Activated gamma-delta T cell treated with anti-CD3 and anti-CD28 coated beads, Interleukin-2, amount 50 U/mL, for 16 hours (primary cell): ENCODE measurements at places on chromosomes 4 and X.
A peak's percentile ranks its signal among the peaks of the same experiment; 100 is the strongest.

GRCh38 chrX:84156821-84157220 is 31.2 kb downstream of the RPS6KA6 start:
- no peak for DNase-seq

DNA sequence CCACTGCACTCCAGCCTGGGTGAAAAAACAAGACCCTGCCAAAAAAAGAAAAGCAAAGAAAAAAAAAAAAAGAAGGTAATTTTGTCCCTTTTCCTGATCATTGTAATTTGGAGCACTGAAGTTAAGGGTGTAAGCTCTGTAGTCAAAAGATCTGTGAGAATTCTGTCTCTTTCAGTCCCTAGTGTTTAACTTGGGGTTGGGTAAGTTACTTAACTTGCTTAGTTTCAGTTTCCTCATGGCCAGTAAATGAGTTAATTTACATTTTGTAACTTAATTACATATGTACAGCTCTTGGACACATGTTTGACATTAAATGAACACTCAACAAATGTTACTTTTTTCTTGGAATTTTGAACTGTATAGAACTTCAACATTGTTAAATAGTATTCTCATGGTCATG is 10.9 kb upstream of the UBE2K start:
- DNase-seq = no peak

DNA sequence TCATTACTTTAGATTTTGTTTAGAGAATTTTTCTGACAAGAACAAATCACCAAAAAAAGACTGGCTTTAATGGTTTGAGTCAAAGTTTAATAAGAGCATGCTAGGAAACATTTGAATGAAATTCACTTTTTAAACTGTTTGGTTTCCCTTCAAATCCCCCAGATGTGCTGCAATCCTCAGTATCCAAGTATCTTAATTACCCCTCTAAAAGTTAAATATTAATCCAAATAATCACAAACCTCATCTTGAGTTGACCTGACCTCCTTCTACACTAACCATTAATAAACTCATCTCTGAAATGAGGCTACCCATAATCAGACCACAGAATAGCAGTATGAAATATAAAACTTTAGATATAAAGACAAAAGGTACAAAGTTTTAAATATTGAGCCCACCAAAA is 10.1 kb downstream of the DHX15 start:
- no peak for DNase-seq

GRCh38 chr4:108636246-108636645 is 14.2 kb upstream of the OSTC start:
- no peak for DNase-seq

GRCh38 chrX:56569378-56570057 is 6.1 kb downstream of the UBQLN2 start:
- DNase-seq = no peak

- DNase-seq = no peak
Measured at GRCh38 chr4:73704314-73705055, 35.9 kb upstream of the CXCL8 start.

DNA sequence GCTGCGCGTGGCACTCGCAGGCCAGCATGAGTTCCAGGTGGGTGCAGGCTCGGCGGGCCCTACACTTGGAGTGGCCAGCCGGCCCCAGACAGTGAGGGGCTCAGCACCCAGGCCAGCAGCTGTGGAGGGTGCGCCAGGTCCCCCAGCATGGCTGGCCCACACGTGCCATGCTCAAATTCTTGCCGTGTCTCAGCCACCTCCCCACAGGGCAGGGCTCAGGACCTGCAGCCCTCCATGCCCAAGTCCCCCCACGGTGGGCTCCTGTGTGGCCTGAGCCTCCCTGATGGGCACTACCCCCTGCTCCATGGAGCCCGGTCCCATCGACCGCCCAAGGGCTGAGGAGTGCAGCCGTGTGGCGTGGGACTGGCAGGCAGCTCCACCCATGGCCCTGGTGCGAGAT is 210.2 kb downstream of the COX7B2 start:
- DNase-seq = no peak

DNA sequence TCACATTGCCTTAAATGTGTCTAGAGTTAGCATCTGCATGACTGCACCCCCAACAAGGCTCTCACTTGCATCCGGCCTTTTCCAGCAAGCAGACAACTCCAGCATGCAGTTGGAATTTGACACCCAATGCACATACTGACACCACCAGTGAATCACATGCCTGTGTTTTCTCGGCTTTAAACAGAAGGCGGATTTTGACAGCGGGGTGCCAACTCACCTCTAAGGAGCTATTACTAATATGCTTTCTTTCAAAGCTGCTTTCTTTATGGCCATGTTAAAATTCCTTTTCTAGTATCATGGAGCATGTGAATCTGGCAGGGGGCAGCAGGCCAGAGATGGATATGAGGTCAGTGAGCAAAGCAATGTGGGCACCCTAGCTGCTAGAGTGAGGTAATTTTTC is 78.0 kb upstream of the CLNK start:
- DNase-seq = no peak

GRCh38 chr4:56914336-56914735 is 6.6 kb downstream of the REST start:
- no peak for DNase-seq

- DNase-seq = peak; percentile 0
Measured at GRCh38 chr4:44629280-44629866, 22.1 kb downstream of the YIPF7 start.

DNA sequence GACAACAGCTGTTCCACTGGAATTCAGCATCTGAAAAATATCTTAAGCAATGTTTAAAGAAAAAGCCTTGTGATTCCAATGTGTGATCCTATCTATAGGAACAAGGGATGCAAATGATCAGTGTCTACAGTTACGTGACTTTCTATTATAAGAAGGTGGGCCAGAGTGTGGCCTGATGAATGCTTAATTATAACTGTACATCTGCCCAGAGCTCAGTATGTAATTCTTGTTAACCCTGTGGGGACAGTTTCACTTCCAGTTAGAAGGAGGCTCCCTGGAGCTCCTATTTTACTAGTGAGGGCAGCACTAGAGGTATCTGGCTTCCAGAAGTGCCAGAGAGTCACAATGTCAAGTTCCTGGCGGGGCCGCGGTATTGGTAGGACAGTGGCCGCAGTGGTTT is 288.5 kb downstream of the USP46 start:
- no peak for DNase-seq

DNA sequence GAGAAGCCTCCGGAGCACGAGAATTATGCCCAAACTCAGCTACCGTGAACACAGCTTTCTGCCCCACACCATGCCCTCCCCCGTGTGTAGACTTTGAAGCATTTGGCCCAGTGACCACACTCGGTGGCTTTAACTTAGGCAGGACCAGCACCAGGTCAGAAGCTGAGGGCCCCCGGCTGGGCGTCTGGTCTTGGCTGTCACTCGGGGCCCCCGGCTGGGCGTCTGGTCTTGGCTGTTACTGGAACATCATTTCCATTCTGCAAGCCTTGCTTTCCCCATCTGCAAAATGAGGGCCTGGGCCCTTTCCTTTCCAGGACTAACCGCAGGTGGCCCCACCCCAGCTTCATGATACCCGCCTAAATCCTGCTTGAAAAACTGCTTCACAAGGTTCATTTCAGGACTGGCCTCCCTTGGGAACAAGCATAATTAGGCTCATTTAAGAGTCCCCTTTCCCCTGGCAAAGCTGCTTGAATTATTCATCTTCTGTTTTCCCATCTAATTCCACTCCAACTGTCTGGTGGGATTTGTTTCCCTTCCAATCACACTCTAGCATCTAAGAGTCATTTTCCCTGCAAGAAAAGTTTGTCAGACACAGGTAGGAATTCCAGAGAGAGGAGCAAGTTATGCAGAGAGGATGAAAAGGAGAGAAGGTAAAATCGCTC is 82.5 kb downstream of the WFS1 start:
- DNase-seq = no peak

DNA sequence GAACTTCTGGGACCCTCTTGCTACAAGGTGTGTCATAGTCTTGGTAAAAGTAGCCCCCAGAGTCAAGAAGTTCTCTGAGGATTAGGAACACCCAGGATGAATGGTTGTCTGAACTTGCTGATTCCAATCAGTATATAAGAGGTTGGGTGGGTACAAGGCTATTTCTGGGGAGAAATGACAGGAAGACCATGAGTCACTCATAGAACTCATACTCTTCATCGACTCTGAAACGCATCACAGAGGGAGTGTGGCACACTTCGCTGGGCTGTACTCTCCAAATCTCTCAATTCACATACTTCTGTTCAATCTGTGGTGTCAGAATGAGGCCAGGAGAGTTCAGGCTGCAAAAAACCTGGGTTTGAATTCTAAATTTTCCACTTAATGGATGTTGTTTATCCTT is 193.2 kb upstream of the LEF1 start:
- no peak for DNase-seq
